ENCODE measurements at places on chromosomes 2 and 18.

DNA sequence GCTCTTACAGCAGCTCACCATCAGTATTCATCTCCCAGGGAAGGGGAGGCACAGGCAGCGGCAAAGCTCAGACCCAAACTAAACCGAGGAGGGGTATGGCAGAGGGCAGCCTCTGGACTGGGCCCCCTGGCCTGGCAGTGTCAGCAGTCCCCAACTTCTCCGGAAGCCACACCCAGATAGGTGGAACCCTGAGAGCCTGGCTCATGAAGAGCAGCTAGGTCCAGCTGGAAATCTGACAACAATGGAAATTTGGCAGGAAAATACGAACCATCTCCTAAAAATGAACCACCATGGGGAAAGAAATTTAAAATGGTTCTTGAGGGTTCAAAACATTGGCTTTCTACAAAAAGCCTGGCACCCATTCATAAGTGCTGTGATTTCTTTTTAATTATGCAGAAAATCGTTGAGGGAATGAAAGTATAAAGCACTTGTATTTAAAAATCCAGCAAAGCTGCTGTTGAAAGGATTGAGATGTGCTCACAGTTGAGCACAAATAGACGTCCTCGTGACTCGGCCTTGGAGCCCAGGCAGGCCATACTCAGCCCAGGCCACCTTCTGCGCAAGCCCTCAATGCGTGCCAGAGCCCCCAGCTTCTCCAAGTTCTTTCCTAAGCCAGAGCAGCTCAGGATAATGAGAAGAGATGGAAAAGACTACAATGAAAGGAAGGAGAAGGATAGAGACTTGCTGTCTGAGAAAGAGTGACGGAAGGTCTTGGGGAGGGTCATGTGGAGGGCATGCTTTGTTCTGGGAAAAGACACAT lies 93.0 kb downstream of the COL6A3 start:
- no peak for DNase-seq

DNA sequence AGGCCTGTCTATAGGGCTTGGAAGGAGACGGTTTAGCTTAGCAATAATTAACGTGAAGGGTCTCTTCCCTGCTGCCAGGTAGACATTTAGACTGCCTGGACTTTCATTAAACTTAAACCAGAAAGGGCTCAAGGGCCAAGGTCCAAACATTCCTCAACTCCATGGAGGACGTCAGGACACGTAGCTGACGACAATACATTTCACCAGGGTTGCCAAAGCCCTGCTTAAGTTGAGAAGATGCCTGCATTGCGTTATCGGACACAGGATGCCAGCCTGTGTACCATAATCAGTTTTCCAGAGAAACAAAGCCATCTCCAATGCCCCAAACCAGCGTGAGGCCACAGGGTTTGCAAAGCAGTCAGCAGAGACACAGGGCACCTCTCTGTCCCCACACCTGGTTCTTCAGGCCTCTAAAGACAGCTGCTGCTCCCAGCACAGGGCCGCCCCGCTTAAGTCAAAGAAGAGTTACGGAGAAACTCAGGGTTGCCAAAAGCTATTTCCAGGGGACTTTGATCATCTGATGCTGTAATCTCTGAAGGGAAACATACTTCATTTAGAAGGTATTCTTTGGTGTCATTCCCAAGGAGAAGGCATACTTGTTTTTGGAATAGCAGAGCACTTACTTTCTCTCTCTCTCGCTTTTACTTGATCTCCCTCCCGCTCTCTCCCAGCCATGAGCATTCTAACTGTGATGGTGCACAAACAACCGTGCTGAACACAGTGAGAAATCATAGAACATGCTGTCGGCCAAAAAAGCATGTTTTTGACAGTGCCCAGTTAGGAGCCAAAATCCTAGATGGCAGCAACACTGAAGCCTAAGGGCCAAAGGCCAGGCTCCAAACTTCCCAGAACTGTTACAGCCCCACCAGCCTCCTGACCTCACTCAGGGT lies 46.0 kb downstream of the TTC32 start:
- no peak for DNase-seq

DNA sequence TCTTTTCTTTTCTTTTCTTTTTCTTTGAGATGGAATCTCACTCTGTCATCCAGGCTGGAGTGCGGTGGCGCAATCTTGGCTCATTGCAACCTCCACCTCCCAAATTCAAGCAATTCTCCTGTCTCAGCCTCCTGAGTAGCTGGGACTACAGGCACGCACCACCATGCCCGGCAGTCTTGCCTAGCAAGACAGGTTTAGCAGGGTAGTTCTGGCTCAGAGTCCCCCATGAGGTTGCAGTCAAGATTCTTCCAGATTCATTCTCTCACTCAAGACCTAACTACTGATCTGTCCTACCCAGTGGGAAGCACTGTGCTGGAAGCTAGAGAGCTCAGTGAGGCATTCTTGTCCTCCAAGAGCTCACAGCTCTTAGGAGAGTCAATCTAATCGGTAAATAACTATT lies 17.6 kb upstream of the ZAP70 start:
- no peak for DNase-seq

DNA sequence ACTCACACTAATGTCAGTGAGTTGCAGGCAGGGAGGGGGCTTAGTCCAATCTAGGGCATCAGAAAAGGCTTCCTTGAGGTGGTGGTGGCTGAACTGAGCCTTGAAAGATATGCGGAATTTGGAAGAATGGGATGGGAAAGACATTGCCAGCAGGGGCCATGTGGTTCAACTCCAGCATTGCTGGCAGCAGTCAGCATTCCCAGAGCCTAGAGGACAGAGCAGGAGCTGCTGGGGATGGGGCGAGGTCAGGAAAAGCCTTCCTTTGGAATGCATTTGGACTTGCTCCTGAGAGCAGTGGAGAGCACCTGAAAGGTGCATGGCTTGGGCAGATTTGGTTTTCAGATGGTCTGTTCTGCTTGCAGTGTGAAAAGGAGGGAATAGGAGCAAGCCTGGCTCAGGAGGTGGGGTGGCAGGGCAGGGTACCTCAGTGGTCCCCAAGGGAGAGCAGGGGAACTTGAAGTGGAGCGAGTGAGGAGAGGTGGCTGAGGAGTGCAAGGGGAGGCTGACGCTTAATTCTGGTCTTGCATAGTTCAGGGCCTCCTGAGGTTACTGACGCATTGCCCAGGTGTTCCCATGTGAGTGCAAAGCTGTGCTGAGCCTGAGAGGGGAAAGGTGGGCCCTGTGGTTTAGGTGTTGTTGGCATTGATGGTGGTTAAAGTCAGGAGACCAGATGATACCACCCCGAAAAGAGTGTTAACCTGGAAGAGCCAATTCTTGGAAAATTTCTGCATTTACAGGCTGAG lies 112.1 kb upstream of the MGAT5 start:
- no peak for DNase-seq

DNA sequence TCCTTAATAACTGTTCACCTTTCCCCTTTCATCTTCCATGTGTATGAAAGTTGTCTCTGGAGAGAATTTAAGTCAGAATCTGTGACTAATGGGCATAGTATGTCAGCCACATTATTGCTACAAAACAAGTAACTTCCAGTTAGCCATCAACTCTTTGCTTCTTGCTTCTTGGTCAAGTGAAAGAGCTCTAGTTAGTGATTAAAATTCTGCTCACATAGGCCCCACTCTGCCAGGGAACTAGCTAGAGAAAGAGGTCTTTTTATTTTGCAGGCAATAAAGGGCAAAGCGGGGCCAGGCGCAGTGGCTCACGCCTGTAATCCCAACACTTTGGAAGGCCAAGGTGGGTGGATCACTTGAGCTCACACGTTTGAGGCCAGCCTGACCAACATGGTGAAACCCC lies 64.6 kb downstream of the COLEC12 start:
- DNase-seq: no peak

DNA sequence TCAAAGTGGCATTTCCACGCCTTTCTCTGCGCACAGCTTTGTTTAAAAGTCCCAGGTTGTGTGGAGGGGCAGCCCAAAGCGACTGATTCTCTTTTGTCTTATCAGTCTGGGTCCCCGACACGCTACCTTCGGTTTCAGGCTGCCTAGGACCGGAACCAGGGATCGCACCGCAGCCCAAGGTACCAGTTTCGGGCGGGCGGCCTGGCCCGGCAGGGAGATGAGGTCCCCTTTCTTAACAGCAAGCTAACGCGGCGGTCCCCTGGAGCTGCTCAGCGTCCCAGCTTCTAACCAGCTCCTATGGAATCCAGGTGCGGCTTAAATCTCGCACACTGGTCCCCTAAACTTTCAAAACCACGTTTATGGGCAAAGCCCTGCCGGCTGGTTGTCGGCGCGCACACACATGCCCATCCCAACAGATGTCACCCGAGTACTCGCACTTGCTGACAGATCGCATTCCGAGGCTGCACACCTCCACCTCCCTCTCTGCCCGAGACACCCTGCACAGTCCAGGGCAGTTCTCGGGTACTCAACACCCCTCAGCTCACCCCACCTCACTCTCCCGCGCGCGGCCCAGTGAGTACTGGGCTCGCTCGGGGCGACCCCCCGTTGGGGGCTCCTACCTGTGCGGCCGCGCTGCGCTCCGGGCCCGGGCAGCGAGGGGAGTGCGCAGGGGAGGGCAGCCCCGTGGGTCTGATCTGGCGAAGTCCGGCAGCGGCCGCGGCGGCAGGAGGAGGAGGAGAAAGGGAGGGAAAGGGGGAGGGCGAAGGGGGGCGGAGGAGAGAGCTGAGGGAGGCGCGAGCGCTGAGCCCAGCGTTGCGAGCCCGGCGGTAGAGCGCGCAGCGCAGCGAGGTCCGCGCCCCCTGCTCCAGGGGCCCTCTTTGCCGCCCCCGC lies at the start of gene EFEMP1:
Gene EFEMP1 (minus strand): TSS at position 692 of the 891 bp plus-strand sequence. CDS start 1,342 bp downstream, outside the sequence.
- DNase-seq: no peak
